ENCODE measurements at places on chromosomes 16 and 17.

DNA sequence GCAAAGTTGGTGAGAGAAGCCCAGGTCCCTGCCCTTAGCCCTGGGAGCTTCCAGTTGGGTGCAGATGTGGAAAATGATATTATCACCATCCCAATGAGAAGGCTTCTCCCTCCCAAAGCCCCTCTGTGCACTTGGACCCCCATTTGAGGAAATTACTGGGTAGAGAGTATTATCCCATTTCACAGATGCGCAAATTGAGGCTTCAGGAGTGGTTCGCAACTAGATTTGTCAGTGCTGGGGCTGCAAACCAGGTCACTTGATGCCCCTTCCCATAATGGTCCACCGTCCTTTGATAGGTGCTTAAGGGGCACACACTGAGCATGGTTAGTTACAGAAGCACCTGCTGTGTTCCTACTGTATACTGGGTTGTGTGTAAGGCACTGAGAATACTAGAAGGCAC is 14.3 kb upstream of the FOXN1 start:
- no peak for DNase-seq

GRCh38 chr17:77208856-77209255 is 68.1 kb downstream of the SEC14L1 start:
- DNase-seq = no peak

DNA sequence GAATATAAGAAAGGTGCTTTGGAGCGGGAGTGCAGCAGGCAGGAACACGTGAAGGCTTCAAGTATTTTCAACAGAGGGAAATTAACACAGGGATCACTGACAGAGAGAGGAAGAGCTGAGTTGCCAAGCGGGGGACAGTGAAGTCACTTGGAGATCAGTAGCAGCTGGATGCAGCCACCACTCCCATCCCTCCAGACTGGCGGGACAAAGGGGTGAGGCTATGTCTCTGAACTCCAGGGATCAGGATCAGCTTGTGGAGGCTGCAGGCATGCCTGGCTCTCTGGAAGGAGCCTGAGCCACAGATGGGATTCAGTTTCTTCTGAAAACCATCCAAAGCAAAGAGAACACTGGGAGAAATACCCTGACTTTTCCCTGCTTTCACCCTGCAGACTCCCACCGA is 113.7 kb upstream of the IRX3 start:
- DNase-seq = no peak

- DNase-seq = no peak
These were observed 147.7 kb upstream of the WSCD1 start for GRCh38 chr17:5922476-5922875.

DNA sequence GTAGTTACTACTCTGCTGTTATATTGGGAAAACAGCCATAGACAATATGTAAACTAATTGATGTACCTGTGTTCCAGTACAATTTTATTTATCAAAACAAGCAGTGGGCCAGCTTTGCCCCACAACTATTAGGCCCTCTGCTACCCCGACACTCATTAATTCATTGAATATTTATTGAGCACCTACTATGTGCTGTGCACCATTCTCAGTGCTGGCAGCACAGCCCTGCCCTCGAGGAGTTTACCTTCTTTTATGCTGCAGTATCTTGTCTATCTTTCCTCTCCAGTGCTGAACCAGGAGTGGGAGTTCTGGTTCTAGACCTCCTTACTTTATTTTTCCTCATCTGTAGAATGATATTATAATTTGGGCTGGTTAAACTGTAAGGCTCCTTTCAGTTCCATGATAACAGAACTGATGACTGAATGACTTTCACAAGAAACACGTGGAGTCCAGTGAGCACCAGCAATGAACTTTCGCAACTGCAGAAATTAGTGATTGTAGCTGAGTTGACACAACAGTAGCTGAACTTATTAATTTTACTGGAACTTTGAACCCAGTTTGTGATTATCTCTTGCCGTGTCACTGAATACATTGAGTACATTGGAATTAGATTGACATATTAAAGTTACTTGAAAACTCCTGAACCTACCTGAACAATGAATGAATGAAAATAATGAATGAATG is 2.4 kb downstream of the GOSR2 start:
- DNase-seq = no peak

- no peak for DNase-seq
These were observed at the start of gene SOX8 for GRCh38 chr16:981695-982144. Gene SOX8, plus strand, starts transcription at chr16:981770. Its CDS starts 153 bp downstream, at chr16:981923.

GRCh38 chr17:55571095-55571494 is 59.8 kb upstream of the SMIM36 start:
- no peak for DNase-seq

All from glomerular endothelial cell (primary cell).